ENCODE measurements at places on chromosomes 1 and 21.

DNA sequence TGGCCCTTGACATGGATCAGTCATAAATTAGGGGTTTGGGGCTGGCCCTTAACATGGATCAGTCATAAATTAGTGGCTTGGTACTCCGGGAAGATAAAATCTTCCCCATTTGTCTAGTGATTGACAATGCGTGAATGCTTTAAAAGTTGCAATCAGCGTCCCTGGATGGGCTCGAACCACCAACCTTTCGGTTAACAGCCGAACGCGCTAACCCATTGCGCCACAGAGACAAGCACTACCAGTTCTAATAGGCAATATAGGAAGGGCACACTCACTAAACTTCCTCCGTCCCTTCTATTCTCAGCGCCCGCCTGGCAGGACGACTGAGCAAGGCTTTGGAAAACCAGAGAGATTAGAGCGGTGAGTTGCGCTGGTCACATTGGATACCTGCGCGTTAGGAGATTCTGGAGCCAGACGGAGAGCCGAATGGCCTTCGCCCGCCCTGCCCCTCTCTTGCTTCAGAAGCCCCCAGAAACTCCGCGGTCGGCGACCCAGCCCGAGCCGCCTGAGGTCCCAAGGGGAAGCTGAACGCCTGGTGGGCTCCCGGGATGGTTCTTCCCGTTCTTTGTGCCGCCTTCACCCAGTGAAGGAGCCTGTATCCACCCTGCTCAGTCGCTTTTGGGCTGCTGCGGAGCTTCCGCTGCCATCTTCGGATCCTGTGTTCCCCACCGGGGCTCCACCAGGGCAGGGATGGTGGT, 235.9 kb downstream of the FAM72C start:
- DNase-seq, result no peak

DNA sequence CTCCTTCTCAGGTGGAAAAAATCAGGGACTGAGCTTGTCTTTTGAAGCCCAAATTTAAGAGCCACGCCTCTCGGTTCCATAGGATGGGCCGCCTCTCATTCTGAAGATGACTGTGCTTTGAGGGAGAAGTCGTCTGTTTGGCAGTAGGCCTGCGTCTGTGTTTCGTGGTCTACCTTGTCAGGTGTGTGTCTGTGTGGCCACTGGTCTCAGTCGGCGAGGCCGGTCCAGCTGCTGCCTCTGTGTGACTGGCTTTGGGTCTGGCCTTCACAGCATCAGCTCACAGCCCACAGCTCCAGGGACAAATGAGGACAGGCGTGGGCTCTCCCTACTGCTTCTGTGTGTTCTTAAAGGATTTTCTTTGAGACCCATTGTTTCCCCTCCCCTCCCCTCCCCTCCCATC, 50.3 kb downstream of the B3GALT5 start:
- DNase-seq, result no peak

- no peak for DNase-seq
Observed at GRCh38 chr1:177249231-177249630, 78.5 kb downstream of the BRINP2 start.

DNA sequence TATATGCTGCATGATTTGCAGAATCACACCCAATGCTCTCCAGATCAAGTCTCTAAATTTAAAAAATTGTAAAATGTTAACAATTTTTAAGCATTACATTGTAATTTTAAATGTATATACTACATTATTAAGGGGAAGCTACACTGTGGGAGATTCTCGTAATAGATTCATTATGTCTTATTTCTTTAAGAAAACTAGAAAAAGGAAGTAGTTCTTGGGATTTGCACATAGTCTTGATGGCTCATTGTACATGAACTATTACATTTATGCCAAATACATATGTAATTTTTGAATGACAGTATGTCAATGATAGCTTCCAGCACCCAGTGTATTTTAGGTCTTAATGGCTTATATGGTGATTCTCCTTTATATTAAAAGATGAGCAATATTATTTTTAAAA, 250.3 kb downstream of the PTPRC start:
- no peak for DNase-seq

DNA sequence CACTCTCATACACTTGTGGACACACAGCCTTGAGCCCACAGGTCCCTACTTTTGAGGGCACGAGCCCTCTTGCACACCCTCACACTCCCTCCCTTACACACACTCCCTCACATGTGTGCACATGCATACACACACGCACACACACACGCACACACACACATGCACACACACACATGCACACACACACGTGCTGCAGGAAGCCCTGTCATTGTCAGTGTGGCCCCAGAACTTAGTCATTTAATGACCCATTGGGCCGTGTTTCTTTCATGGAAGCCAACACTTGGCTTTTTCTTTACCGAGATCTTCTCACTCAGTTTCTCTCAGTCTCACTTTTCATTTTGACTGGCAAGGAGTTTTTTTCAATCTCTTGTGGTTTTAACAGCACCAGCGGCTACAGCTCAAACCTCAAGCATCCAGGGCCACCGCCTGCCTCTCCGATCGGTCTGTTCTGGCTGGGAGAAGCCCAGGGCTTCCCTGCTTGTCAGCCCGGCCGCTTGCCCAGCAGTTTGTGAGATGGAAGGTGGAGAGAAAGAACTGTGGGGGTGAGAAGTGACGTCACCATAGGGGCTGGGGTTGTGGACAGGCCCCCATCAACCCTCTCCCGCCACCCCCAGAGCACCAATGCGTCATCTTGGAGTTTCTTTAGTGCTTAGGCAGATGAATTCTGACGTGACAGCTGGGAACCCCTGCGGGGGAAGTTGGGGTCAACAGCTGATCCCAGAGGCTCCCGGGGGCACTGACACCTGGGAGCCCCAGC, 15.8 kb upstream of the TNFRSF8 start:
- no peak for DNase-seq

DNA sequence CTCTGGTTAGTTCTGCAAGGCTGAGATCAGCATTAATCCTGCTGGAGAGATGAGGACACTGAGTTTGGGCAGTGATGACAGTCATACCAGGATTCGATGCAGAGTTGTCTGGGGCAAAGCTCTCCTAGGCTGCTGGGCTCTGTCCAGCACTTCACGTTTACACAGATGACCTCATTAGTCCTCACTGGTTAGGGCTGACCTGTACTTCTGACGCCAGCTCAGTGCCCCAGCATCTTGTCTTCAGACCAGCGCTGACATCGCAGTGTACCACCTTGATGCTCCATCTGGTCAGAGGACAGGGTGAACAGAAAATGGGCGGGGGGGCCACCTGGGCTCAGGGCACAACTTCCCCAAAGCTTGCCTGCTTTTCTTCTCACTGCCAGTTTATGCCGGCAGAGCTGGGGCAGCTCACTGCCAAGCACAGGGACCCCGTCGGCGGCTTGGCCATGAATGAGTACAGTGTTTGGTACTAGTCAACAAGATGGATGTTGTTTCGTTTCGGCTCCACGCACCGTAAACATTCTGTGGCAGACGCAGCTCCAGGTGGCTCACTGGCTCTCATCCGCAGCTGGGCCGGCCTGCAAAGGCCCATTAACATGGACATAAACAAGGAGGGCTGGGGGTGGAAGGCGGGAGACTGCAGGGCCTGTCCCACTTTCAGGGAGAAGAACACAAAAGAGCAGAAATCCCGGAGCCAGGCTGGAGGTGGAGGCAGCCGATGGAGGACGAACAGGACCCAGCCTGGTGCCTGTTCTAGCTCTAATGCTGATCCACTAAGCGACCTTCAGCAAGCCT, 118.7 kb downstream of the GLIS1 start:
- no peak for DNase-seq

DNA sequence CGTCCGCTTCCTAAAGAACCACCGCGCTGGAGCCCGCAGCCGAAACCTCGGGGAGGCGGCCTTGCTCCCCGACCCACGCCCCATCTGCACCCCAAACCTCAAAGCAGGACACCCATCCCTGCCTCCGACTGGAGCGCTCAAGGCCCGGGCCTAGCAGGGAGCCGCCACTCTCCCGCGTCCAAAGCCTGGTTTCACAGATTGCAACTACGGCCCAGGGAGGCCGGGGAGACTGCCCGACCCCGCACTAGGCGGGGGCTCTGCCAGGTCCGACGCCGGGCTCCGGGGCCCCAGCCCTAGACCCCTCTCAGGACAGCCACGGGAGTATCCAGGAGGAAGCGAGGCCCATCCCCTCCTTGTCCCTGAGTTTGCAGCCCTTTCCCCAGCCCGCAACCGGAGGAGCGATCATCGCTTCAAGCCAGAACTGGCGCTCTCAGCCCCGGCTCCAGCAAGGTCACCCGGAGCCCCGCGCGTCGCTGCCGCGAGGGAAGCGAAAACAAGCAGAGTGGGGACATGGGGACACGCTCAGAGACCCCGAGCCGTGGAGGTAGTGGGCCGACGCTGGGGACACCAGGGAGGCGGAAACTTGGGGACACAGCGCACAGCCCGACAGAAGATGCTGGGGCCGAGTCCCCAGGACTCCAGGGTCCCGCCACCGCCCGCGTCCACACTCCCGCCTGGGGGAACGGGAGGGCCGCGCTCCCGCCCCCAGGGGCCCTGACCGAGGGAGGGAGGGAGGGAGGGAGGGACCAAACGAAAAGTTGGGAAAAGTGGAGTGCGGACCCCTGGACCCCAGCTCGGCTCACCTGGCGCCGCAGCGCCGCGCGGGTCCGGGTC, 433 bp downstream of the TMEM200B start:
- no peak for DNase-seq

DNA sequence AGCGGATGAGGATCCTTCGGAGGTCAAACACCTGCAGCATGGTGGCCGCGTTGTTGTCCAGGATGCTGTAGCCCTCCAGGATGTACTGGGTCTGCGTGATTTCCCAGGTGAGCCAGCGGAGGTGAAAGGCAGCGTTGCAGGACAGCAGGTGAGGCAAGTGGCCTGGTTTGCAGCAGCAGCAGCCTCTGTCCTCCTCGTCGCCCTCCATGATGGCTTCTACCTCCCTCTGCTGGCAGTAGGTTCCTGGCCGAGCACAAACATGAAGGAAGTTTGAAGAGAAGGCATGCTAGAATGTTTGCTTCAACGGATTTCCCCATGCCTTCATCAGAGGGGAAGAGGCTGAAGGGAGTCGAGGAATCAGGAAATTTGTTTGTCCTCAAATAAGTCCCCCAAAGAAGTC, 74.7 kb downstream of the NTPCR start:
- no peak for DNase-seq

- DNase-seq, result no peak
Observed at GRCh38 chr1:150066838-150067183, 765 bp upstream of the VPS45 start.

GRCh38 chr1:5744911-5745799, 247.1 kb downstream of the NPHP4 start:
- DNase-seq, result no peak

DNA sequence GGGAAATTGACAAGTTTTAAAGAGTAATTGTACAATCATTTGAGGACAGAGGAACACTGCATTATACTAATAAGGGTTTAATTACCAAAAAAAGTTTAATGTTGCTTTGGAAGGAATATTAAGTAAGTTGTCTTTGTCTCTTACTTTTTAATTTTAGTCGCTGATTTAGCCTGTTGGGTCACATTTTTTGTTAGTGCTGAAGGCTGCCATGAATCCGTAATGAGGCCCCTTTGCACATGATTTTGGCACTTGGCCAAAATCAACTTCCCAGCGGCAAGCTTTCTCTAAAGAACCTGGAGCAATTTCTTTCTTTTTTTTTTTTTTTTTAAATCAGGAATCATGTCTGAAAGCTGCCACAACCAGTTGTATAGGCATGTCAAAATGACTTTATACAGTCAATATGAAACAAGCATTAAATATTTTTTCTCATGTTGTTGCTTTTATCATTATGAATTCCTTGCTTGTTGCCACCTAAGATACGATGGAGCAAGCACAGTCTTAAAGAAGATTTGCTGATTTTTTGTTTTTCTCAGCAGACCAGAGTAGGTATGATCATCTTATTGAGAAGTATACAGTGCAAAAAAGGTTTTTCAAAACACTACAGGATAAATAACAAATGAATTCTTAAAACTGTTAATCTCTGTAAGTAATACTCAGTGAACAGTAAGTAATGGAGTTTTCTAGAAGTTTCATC, 690.4 kb downstream of the USP25 start:
- no peak for DNase-seq

GRCh38 chr1:155086856-155087535, 8.4 kb downstream of the EFNA3 start:
- DNase-seq, result no peak

DNA sequence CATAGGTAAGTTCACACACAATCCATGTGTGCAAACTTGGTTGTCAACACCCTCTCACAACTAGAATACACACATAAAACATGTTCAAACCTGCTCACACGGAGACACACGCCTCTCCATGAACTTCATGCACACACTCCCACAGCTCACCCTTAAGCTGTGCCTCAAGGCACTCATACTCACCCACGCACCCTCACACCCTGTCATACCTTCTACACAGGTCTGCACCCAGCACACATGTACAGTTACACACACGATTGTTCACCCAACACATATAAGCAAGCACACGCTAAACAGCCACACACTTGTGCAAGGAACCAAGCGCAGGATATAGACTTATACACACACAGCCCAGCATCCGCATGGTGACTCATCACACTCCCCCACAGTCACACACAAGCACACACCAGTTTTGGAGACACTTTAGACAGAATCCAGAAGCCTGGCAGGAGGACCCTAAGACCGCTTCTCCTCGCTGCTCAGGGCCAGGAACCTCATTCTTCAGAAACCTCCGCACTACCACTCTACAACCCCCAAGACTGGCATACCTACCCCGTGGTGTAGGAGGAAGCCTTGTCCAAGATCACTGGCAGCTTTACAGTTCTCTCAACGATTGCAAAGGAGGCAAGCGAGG, 58.7 kb upstream of the ZC3H12A start:
- no peak for DNase-seq

GRCh38 chr1:99565606-99566289, 80.2 kb upstream of the PALMD start:
- DNase-seq, result no peak

GRCh38 chr1:225670806-225671733, 18.1 kb upstream of the ENAH start:
- no peak for DNase-seq

- DNase-seq, result no peak
Observed at GRCh38 chr1:204984499-204984898, 58.5 kb upstream of the CNTN2 start.

- DNase-seq, result no peak
Observed at GRCh38 chr1:2975466-2976179, 45.6 kb upstream of the ACTRT2 start.

DNA sequence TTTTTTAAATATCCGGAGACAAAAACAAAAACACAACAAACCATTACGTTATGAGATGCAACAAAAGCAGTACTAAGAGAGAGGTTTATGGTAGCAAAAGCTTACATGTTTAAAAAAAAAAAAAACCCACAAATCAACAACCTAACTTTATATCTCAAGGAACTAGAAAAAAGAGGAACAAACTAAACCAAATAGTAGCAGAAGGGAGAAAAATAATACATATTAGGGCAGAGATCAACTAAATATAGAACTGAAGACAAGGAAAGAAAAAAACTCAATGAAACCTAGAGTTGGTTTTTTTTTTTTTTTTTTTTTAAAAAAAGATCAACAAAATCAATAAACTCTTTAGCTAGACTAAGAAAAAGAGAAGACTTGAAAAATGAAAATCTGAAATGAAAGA, 34.9 kb downstream of the ZNF644 start:
- no peak for DNase-seq

Data from esophagus squamous epithelium (tissue), 5 donors.